SK-MEL-5 (cell line): ENCODE measurements at places on chromosomes 6 and 20. TPM values are rescaled to one million over a fixed set of nuclear protein-coding genes. Genes with fewer than 3 reads are reported as not detected.

The DCBLD1 gene
- total RNA-seq, result 6.5 and 10.1 TPM in 2 replicates

The HBS1L gene
- total RNA-seq, result 118 and 122 TPM in 2 replicates

- DNase-seq, result no peak
These were observed 47.8 kb downstream of the KCNQ2 start for GRCh38 chr20:63424613-63425012.

GRCh38 chr6:145273136-145273535 lies 462.2 kb downstream of the EPM2A start:
- no peak for DNase-seq

GRCh38 chr6:169723991-169724493 lies 258 bp downstream of the PHF10 start:
- DNase-seq, result peak; percentile 16
